Stimulated activated CD8-positive, alpha-beta memory T cell treated with anti-CD3 and anti-CD28 coated beads, Interleukin-7, amount 100 ng/mL, for 1 hour (primary cell): ENCODE measurements at places on chromosomes 1 and 21.

- DNase-seq = peak; percentile 77
These were observed at the start of gene SRM for GRCh38 chr1:11059968-11060830. Gene SRM (minus strand): TSS chr1:11060018. CDS start chr1:11059943, 75 bp downstream.

DNA sequence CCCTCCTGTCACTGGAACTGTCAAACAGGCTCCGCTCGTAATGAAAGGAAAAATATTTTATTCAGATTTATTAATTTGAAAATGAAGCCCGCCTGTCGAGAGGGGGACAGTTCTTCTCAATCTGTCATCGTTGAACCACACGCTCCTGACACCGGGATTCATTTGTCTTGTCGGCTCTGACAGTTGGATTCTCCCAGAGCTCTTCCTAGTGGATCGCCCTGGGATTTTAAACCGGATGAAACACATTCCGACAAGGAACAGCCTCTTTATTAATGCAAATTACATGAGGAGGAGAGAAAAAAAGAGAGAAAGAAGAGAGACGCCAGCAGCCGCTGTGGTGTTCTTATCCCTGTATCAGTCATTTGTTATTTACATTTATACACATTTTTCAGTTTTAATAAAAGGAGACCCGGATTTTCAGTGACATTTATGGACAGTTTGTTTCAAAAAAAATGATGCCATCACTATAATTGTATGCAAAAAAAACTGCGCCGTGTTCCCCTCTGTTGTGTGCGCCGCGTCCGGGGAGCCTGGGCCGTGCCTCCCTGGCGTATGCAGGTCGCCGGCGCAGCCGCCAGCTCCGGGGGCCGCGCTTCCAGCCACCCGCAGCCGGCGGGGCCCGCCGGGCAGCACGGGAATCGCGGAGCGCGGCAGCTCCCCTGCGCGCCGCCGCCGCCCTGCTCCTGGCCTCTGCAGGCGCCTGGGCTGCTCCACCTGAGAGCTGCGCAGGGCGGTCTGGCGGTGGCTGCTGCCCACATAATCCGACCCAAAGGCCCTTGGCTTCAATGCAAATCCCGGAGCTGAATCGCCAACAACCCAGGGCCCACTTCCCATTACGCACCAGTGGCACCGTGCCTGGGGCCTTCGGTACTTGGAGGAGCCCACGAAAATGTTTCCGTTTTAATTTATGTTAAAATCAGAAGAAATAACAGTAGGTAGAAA, 237.9 kb upstream of the PBX1 start:
- no peak for DNase-seq

- no peak for DNase-seq
These were observed 11.4 kb downstream of the SOX13 start for GRCh38 chr1:204084247-204084772.

GRCh38 chr1:58214674-58215073, 331.9 kb downstream of the OMA1 start:
- DNase-seq = no peak

- no peak for DNase-seq
These were observed 107.2 kb upstream of the EDEM3 start for GRCh38 chr1:184861755-184862336.

DNA sequence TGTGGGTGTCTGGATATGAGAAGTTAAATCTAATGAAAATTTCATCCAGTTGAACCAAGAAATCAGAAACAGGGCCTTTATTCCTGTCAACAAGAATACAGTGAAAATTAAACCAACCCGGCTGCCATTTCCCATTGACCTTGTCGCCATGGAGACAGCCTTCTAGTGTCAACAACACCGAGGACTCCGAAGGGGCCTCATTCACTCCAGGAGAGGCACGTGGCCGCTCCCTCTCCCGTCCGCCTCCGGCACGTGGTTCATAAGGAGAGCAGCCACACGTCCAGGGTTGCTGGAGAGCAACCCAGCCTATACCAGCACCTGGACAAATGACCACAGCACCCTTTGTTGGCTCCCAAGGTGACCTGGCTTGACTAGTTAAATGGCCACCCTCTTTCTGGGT, 120.3 kb upstream of the VAMP3 start:
- DNase-seq = no peak

DNA sequence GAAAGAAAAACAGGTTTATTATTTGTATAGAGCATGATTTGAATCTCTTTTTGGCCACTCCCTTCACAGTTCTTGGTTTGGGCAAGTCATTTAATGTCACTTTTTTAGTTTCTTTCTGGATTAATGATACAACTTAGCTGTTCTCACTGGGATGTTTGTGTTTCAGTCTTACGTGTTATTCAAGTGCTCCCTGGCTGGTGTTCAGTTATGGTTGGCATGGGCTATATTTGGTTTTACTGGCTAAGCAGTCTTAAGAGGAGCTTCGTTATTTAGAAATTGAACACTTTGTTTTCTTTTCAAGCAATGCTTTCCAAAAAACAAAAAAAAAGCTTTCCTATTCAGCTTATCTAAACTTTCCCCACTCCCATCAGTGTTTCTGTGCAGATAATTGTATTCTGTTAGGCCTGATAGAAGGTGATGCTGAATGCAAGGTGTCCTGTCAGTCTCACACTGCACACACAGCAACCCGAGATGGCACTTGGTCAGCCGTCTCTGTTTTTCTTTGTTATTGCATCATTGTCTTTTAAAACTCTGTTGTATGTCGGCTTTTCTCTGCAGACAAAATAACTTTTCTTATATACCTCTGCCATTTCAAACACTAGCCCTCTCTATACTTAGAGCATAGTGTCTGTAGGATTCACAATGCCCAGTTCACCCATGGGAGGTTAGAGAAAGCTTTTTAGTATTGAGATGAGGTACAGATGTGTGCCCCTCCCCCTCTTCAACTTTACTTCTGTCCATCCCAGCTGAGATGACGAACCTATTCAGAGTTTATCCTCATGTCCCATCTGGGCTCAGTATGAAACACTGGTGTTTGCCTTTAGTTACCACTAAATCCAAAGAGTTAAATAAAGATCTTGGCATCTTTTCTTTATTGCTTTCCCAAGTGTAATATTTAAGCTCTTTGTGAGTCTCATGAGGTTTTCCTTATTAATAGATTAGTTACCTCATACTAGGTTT, 80.2 kb downstream of the VPS13D start:
- no peak for DNase-seq

GRCh38 chr1:216310776-216311175, 112.5 kb downstream of the USH2A start:
- DNase-seq = no peak

DNA sequence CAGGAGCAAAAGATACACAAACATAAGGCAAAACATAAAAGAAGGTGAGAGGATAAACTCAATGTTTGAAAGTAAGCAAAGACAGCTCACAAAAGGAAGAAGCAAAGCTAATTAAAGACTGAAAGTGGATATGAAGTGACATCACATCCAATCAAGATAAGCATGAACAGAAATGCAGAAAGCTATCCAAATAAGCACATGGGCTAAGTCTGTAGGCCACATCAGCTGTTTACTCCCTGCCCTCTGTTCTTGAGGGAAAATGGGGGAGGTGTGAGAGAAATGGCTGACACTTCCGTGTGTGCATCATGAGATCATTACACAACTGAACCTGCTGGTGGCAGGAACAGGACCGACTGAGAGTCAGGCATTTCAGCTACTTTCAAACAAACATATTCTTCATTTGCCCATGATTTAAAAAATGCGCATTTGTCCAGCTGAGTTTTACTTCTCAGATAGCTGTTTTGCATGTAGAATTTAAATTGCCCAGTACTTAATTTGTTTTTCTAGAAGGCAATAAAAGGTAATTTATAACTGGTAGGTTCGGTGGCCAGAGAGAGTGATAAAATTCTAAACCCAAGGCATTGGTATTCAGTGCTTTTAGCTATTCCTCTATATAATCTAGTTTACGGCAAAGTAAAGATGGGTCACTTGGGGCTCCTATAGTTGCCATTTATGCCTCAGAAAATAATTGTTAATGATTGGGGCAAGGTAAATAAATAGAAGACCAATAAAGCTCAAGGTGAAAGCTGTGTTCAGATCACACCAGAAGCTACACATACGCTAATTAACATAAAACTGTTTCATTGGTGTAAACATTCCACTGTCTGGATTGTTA, 27.2 kb upstream of the MAN1A2 start:
- no peak for DNase-seq

- DNase-seq = no peak
These were observed 119.2 kb upstream of the KIAA1614 start for GRCh38 chr1:180793451-180793850.

DNA sequence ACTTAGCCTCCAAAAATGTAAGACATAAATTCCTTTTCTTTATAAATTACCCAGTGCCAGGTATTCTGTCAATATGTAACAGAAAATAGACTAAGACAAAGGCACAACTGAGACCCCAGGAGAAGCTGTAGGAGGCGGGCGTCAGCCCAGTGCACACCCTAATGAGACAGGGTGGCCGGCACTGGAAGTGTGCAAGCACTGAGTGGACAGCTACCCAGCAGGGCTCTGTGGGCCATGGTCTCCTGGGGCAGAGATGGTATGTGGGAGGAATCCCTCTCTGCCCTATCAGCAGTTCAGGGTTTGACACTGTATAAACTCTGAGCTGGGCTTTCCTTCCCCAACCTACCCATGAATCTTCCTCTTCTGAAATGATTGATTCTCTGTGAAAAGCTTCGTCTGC, 139.5 kb downstream of the GLIS1 start:
- no peak for DNase-seq

DNA sequence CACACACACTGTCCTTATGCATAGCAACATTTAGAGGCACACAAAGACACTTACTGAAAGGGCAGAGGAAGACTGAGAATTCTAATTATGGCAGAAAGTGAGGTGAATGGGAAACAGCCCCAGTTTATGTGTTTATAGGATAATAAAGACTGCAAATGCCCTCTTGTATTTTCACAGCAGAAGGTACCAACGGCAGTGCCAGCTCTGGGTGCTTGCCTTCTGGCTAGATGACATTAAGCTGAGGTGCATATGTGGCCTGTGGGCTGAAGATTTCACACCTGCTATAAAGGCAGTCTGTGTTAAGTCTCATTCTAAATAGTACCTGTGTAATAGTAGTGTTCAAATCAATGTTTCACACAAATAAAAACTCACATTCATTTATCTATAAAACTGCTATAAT, 347.2 kb upstream of the ZRANB2 start:
- no peak for DNase-seq

DNA sequence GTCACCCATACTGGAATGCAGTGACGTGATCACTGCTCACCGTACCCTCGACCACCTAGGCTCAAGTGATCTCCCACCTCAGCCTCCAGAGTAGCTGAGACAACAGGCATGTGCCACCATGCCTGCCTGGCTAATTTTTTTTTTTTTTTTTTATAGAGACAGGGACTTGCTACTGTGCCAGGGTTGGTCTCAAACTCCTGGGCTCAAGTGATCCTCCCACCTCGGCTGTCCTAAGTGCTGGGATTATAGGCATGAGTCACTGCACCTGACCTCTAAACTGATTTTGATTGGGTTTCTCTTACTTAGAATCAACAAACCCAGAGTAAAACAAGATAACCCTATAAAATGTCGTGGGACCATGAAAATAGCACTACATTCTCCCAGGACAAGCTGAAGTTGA, 112.0 kb downstream of the UBE2U start:
- DNase-seq = no peak

DNA sequence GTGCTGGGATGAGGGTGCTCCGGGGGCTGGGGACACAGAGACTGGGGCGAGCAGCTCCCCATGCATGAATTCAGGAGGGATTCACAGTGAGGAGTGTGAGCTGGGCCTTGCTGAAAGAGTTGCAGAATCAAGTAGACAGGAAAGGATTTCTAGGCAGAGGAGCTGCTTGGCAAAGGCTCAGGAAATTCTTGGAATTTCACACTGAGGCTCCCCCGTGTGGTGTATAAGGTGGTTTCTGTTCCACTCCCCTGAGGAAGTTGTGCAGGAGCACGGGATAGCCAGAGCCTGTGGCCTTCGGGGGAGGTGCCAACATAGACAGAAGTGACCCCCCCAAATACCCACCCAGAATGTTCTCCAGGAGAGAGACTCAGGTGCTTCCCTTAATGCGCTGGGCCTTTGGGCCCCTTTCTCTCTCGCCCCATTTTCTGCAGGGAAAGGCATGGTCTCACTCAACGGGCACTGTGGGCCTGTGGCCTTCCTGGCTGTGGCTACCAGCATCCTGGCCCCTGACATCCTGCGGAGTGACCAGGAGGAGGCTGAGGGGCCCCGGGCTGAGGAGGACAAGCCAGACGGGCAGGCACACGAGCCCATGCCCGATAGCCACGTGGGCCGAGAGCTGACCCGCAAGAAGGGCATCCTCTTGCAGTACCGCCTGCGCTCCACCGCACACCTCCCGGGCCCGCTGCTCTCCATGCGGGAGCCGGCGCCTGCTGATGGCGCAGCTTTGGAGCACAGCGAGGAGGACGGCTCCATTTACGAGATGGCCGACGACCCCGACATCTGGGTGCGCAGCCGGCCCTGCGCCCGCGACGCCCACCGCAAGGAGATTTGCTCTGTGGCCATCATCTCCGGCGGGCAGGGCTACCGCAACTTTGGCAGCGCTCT, 58.5 kb upstream of the ACTL8 start:
- no peak for DNase-seq

GRCh38 chr1:187788718-187789117, 960.0 kb downstream of the PLA2G4A start:
- no peak for DNase-seq

DNA sequence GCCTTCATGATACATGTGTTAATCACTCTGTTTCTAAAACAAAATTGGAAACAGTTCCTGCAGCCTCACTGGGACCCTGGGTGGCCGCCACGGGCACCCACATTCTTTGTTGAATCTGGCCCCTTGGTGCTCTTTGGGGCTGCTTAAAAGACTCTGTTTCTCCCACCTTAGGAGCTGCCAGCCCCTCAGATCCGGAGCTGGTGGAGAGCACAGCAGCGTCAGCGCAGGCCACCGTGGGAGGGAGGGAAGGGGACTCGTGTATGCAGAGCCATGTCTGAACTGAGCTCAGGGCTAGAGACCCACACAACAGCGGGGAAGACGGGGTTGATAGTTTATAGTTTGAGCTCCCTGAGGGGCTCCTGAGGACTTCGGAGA, 121.2 kb downstream of the CNIH3 start:
- DNase-seq = no peak

DNA sequence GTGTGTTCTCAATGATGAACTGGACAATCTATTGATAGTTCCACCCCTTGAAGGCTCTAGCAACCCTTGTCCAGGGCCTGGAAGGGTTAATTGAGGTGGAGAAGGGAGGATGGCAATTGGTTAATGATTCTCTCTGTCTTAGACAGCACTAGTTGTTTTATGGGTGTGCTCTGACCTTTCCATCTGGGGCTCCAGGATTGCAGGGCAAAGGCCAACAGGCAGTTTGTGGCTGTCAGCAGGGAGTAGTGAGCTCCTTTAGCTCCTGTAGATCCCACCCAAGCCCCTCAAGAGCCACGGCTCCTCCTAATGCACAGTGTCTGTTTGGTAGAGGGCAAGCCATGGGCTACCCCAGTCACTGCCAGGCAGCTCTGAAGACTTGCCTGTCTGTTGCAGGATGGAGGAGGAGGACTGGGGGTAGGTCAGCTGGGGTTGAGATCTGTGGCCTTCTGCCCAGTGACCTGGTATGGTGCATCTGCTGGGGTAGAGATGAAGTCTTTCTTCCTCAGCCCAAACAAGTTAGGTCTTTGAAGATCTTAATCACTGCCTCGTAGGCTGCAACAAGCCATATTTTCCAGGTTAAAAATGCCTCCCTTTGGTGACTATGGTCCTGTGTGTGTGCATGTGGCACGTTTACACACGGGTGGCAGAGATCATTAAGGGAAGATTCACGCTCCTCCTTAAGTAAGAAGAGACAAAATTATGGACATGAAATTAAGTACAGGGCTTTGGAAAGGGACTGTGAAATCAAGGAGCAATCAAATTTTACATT, 7.7 kb downstream of the MROH7 start:
- DNase-seq = no peak

GRCh38 chr21:42063191-42063570, 7.9 kb upstream of the UMODL1 start:
- no peak for DNase-seq

- DNase-seq = no peak
These were observed 7.0 kb downstream of the ERI3 start for GRCh38 chr1:44348061-44348485.

GRCh38 chr1:168348146-168348709, 67.6 kb downstream of the TBX19 start:
- no peak for DNase-seq
